ENCODE measurements at places on chromosomes 5 and 9.

DNA sequence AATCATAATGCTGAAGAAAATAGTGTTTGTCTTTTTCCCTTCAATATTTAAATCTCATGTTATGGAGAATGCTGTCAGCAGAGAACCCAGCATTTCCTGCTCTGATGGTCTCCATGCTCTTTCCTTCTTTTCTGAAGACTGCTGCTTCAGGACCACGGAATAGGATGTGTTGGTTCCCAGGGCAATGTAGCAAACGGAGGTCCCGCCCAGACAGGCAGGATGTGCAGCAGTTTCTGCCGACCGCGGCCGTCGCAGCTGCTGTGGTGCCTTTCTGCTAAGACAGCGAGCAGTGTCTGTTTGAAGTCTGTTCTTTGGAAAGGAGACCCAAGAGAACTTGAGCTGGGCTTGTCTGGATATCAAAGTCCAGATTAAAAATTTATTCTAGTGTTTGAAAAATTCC, 654.3 kb downstream of the CCDC171 start:
- peak; percentile 32 for DNase-seq

- DNase-seq, result no peak
These were observed 335.3 kb upstream of the PANK3 start for GRCh38 chr5:168914491-168914890.

DNA sequence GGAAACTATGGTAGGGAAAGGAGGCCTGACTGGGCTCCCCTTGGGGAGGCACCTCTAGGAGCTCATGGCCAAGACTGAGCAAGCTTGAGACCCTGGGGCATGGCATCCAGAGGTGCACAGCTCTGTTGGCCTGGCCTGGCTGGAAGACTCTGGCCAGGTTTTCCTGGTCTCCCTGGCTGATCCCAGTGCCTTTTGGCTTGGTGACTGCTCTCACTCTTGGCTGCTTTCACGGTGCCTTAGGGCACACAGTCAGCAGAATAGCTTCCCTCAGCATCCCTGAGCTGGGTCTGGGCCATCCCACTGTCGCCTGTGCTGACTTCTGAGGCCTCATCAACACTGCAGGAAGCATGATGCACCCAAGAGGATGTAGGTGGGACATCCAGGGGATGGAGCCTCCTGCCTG, 13.4 kb upstream of the DELE1 start:
- no peak for DNase-seq

GRCh38 chr5:80809451-80809850, 150.7 kb upstream of the RASGRF2 start:
- DNase-seq, result no peak

DNA sequence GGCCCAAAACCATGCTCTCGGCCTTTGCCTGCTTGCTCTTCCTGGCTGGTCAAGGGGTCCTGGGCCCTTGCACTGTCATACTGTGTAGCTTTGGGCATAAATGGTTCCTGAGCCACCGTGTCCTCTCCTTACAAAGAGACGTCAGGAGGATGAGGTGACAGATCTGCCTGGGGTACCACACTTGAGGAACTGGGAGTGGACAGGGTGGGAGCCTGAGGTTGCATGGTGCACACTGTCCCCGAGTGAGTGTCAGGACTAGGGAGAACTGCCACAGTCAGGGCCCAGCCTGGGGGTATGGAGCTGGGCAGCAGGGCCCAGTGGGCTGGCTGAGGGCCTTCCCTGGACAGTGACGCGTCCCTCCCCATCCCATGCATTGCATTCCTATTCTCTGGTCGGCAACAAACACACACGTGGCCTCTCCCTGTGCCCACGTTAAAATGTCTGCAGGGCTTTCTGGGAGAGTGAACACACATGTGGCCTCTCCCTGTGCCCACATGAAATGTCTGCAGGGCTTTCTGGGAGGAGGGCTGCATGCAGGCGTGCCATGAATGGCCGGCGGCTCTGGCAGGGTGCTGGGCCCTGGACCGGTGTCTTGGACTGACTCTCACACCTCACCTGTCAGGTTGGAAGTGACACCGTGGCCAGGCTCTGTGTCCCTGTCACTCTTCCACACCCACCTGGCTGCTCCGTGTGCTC, 122.1 kb upstream of the COL5A1 start:
- DNase-seq, result no peak
